Astrocyte (in vitro differentiated cells and primary cell): ENCODE measurements at places on chromosomes 5 and 9. TPM values are rescaled to one million over a fixed set of nuclear protein-coding genes. Genes with fewer than 3 reads are reported as not detected.

FOXD4L6 gene
- 0.18 TPM in 1 of 2 replicates, not detected in the other for total RNA-seq

SURF1 gene
- 35.7 and 35.9 TPM in 2 replicates for total RNA-seq

RPL35 gene
- 1,209 and 1,259 TPM in 2 replicates for total RNA-seq

RNF180 gene
- 4.6 and 5.4 TPM in 2 replicates for total RNA-seq

DNA sequence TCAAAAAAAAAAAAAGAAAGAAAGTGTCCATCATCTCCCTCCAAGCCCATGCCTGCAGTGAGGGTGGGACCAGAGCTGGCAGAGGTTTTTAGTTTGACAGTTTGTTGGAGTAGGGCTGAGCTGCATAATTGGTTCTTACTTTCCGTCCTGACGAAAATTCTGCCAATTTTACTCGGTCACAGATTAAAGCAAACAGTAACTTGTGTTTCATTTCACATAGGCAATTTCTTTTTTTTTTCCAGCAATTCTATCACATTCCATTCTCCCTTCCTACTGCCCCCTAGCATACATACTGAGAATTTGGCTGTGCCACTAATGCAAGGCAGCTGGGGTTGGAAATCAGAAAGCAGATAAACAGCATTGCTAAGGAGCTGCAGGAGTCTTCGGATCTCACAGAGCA is 132.4 kb downstream of the FRMD3 start:
- no peaks in the 10 kb centered on the region for H3K27me3 ChIP-seq
- no peaks in the 10 kb centered on the region for H3K36me3 ChIP-seq
- no peak for DNase-seq
- no peak overlapping the region for H3K4me3 ChIP-seq

DNA sequence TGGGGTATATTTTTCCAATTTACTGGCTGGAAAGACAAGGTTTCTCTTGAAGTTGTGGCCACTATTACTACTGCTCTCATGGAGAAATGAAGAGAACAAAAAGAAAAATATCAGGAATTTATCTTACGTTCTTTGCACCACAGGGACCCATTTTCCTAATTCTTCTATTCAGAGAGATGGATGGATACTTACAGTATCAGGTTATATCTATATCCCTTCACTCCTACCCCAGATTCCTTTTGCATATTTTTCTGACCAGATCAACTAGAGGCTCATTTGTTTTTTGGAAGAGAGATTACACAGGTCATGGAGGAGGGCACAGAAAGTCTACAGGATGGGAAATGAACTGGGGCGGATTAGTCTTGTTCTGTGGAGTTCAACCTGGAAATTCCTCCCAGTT is 277.2 kb upstream of the VLDLR start:
- H3K4me1 ChIP-seq, result no peaks in the 10 kb centered on the region
- no peak overlapping the region for H3K27ac ChIP-seq

GRCh38 chr9:79774356-79774755 is 202.6 kb downstream of the TLE4 start:
- H3K36me3 ChIP-seq, result no peaks in the 10 kb centered on the region
- no peaks in the 10 kb centered on the region for H3K27me3 ChIP-seq
- H3K4me3 ChIP-seq, result no peak overlapping the region
- DNase-seq, result peak; percentile 22
